Immature natural killer cell (primary cell): ENCODE measurements at places on chromosomes 6 and 20.
A peak's percentile ranks its signal among the peaks of the same experiment; 100 is the strongest.

DNA sequence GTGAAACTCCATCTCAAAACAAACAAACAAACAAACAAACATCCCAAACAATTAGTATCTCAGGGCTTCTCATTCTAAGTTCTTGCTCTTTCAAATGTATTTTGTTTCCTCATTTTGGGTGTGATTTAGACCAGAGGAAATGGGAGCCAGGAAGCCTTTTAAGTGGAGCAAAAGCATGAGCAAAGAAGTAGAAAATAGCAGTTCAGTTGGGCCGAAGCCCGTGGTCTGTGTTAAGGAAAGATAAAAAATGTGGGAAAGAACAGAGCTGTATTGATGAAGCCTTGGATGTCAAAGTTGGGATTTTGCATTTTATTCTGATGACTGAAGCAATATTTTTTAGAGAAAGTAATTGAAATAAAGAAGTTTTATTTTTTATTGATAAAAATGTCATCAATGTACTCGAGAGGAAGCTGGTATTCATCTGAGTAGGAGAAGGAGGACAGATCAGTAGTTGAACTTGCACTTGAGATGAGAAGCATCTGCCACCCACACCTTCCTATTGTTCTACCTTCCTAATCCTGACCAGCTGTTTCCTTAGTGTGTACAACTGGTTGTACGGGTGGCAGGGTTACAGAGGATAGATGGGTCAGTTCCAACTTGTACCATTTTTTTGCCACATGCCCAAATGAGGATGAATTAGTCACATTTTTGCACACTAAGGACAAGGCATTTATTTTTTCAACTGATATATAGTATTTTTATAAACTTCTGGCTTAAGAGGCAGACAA, 56.1 kb downstream of the KIAA0408 start:
- no peaks in the 10 kb centered on the region for H3K36me3 ChIP-seq
- H3K4me1 ChIP-seq, result no peaks in the 10 kb centered on the region
- H3K27ac ChIP-seq, result no peak overlapping the region
- no peak overlapping the region for H3K4me3 ChIP-seq
- no peaks in the 10 kb centered on the region for H3K27me3 ChIP-seq

- H3K36me3 ChIP-seq, result peaks cover 6% of the 10 kb centered on the region
- no peaks in the 10 kb centered on the region for H3K27me3 ChIP-seq
- H3K4me3 ChIP-seq, result no peak overlapping the region
- peak overlapping the region; percentile 46 for H3K27ac ChIP-seq
- H3K4me1 ChIP-seq, result peaks cover 15% of the 10 kb centered on the region
- no peak for DNase-seq
Measured at GRCh38 chr6:30565772-30566171, 5.5 kb upstream of the ABCF1 start.

GRCh38 chr6:98687752-98688151, 146.6 kb upstream of the POU3F2 start:
- no peaks in the 10 kb centered on the region for H3K4me1 ChIP-seq
- H3K36me3 ChIP-seq, result no peaks in the 10 kb centered on the region
- no peak for DNase-seq
- H3K27ac ChIP-seq, result no peak overlapping the region

- no peak overlapping the region for H3K27ac ChIP-seq
- no peaks in the 10 kb centered on the region for H3K36me3 ChIP-seq
- no peak for DNase-seq
- no peak overlapping the region for H3K4me3 ChIP-seq
Measured at GRCh38 chr6:95917034-95917433, 98.7 kb upstream of the FUT9 start.

GRCh38 chr6:118843685-118844390, 50.1 kb upstream of the ASF1A start:
- no peak overlapping the region for H3K27ac ChIP-seq
- H3K27me3 ChIP-seq, result peaks cover 2% of the 10 kb centered on the region
- peaks cover 6% of the 10 kb centered on the region for H3K4me1 ChIP-seq
- H3K36me3 ChIP-seq, result peaks cover 26% of the 10 kb centered on the region
- no peak for DNase-seq

DNA sequence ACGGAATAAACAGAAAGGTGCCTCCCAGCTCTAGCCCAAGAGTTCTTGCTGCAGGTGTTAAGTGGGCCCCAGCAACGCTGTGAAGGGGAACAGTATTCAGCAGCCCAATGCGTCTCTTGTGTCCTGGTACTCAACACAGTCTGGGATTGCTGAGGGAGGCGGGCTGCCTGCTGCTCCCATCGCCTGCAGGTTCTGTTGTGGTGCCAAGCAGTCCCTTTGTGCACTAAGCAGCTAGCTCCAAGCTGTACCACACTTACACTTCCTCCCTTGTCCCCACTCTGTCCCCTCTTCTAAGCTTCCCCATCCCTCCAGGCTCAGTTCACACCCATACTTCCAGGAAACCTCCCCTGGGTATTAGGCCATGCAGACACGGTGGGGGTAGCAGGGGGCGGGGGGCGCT, 92.7 kb downstream of the AGPAT4 start:
- H3K4me1 ChIP-seq, result peaks cover 24% of the 10 kb centered on the region
- no peak for DNase-seq
- no peak overlapping the region for H3K27ac ChIP-seq

GRCh38 chr6:141562186-141562811, 570.4 kb upstream of the GJE1 start:
- DNase-seq, result peak; percentile 12
- H3K27me3 ChIP-seq, result peaks cover 2% of the 10 kb centered on the region
- peak overlapping the region; percentile 72 for H3K27ac ChIP-seq
- peaks cover 14% of the 10 kb centered on the region for H3K4me1 ChIP-seq

DNA sequence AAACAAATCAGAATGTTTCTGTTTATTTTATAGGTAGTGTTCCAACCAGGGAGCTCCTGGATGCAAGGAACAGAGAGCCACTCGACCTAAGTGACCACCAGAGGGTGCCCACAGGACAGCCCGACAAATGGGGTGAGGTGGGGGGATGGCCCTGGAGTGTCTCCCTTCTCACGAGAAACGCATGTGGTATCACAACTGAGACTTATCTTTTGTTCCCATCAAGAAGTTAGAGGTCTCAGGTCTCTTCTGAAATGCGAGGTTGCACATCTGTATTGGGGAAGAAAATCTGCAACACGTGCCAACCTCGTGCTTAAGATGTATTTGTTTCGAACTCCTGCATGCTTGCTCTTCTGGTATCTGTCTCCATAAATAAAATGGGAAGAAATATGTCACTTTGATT, 104.0 kb downstream of the ISM1 start:
- DNase-seq, result no peak
- H3K36me3 ChIP-seq, result no peaks in the 10 kb centered on the region
- no peak overlapping the region for H3K4me3 ChIP-seq
- no peak overlapping the region for H3K27ac ChIP-seq
- H3K4me1 ChIP-seq, result no peaks in the 10 kb centered on the region

DNA sequence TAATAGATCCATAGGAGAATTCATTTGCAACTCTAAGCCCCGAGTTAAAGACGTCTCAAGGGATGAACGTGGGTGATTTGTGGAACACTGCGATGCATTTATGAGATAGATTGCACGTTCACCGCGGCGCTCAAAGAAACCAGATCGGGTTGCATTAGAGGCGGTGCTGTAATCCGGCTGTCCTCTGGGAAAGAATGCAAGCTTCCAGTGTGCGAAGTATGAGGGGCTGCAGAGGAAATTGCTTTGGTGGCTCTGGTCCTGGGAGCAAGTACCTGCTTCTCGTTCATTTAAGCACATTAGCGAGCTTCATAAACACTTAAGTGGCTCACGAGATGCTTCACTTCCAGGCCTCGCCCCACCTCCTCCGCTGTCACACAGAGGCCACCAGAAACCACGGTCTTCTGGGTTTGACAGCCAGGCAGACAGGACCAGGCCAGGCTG, 182.3 kb downstream of the CDH4 start:
- H3K36me3 ChIP-seq, result no peaks in the 10 kb centered on the region
- H3K27ac ChIP-seq, result no peak overlapping the region
- no peaks in the 10 kb centered on the region for H3K4me1 ChIP-seq
- no peaks in the 10 kb centered on the region for H3K27me3 ChIP-seq
- no peak for DNase-seq

DNA sequence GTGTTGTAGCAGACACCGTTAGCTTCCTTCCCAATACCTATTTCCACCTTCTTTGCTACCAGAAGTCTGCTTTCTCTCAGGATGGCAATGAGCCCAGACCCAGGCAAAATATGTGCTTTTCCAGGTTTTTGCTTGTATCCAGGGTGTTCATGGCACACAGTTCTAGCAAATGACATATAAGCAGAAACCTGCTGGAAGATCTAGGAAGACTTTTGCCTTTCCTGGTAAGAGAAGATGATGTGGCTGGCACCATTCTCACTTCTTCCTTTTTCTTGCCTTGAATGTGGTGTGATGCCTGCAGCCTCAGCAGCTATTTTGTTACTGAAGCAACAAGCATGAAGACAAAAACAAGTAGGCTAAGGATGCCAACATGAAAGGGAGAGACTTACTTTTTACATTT, 19.2 kb upstream of the TBC1D22B start:
- H3K27me3 ChIP-seq, result no peaks in the 10 kb centered on the region
- no peaks in the 10 kb centered on the region for H3K36me3 ChIP-seq
- DNase-seq, result no peak
- no peak overlapping the region for H3K4me3 ChIP-seq
- no peak overlapping the region for H3K27ac ChIP-seq

GRCh38 chr6:54057058-54057457, 54.2 kb upstream of the MLIP start:
- no peak overlapping the region for H3K27ac ChIP-seq
- no peak for DNase-seq
- no peaks in the 10 kb centered on the region for H3K27me3 ChIP-seq
- no peaks in the 10 kb centered on the region for H3K36me3 ChIP-seq
- no peak overlapping the region for H3K4me3 ChIP-seq
- no peaks in the 10 kb centered on the region for H3K4me1 ChIP-seq

DNA sequence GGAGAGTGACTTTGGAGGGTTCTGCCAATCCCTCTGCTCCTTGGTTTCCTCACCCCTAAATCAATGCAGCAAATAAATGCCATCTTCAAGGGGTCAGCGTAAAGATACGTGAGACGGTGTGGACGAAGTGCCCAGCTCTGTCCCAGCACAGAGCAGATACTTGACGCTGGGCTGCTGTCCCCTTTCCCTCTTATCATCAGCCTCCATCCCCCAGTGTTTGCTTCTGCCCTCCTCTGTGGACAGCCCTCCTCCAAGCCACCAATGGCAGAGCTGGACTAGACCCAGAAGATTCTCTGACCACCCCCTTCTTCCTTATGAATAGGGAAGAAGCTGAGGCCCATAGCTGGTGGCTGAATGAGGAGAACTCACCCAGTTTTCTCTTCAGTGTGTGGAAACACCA, 17.7 kb upstream of the PI16 start:
- DNase-seq, result no peak
- H3K27ac ChIP-seq, result no peak overlapping the region
- H3K36me3 ChIP-seq, result peaks cover 24% of the 10 kb centered on the region
- H3K4me3 ChIP-seq, result no peak overlapping the region
- peaks cover 13% of the 10 kb centered on the region for H3K27me3 ChIP-seq
- no peaks in the 10 kb centered on the region for H3K4me1 ChIP-seq

- peaks cover 16% of the 10 kb centered on the region for H3K36me3 ChIP-seq
- peaks cover 6% of the 10 kb centered on the region for H3K27me3 ChIP-seq
- DNase-seq, result no peak
- no peaks in the 10 kb centered on the region for H3K4me1 ChIP-seq
- H3K4me3 ChIP-seq, result no peak overlapping the region
Measured at GRCh38 chr20:25288291-25289181, 40.7 kb downstream of the PYGB start.

DNA sequence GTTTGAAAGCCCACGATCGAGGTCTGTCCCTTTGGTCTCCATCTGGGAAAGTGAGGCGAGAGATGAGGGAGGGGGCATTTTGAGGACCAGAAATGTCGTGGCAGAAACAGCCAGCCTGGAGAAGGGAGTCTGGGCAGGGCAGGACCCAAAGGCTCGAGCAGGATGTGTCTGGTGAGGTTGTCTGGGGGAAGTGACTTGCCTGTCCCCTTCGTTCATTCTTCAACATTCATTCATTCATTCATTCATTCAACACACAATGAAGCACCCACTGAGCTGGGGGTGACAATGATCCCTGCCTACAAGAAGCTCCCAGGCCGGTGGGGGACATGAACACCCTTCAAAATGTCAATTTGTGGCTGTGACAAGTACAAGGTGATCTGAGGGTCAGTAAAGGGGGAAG, 80.5 kb downstream of the CEBPB start:
- H3K36me3 ChIP-seq, result no peaks in the 10 kb centered on the region
- no peak overlapping the region for H3K27ac ChIP-seq
- no peak for DNase-seq
- peaks cover 3% of the 10 kb centered on the region for H3K4me1 ChIP-seq

DNA sequence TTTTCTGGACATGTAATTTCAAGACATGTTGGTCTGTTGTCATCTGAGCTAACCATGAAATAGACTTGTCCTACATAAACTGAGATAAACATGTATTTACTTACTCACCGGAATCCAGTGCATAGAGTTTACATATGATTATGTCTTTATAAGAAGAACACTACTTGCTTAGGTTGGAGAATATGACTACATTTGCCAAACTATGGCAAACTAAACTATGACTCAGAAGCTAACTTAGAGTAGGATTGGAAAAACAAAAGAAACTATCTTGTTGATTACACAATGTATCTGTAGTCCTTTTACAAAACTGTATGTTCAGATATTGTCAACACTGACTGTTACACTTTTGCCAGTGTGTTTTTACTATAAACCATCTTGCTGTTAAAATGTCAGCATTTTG, 113.3 kb downstream of the CRYBG1 start:
- no peaks in the 10 kb centered on the region for H3K36me3 ChIP-seq
- H3K4me1 ChIP-seq, result no peaks in the 10 kb centered on the region
- peaks cover 3% of the 10 kb centered on the region for H3K27me3 ChIP-seq
- DNase-seq, result no peak
- H3K27ac ChIP-seq, result no peak overlapping the region

DNA sequence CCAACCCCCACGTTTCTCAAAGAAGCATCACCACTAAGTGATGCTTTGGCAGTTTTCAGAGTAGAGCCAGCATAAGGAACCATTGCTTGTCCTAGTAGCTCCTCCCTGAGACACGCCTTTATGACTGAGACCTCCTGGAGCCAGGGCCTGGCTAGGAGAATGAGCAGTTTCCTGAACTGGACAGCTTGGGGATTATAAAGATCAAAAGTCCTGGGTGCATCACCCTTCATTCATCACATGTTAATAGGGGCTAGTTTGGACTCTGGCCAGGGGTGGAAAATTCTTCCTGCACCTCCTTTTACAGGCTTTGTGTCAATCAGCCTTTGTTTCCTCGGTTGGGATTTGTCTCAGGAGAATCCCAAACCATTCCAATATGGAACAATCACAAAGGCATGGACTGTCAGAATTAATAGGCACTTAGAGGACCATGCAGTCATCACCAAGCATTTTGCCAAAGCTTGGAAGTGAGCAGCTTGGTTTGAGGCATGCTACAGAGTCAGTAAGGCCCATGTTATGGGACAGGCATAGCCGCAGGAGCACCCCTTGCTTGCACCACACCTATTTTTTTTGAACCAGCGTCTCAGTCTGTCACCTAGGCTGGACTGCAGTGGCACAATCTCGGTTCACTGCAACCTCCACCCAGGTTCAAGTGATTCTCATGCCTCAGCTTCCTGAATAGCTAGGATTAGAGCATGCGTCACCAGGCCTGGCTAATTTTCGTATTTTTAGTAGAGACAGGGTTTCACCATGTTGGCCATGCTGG, 64.9 kb upstream of the TGM3 start:
- no peaks in the 10 kb centered on the region for H3K27me3 ChIP-seq
- DNase-seq, result no peak
- no peaks in the 10 kb centered on the region for H3K36me3 ChIP-seq
- H3K4me3 ChIP-seq, result no peak overlapping the region

- H3K4me3 ChIP-seq, result peak overlapping the region; percentile 96
- peaks cover 13% of the 10 kb centered on the region for H3K27me3 ChIP-seq
- H3K27ac ChIP-seq, result peak overlapping the region; percentile 96
- H3K36me3 ChIP-seq, result peaks cover 4% of the 10 kb centered on the region
Measured at GRCh38 chr6:42979523-42980177, 669 bp upstream of the PEX6 start.

GRCh38 chr20:36881888-36882287, 6.0 kb downstream of the TLDC2 start:
- H3K27me3 ChIP-seq, result peaks cover 6% of the 10 kb centered on the region
- peaks cover 15% of the 10 kb centered on the region for H3K4me1 ChIP-seq
- peaks cover 3% of the 10 kb centered on the region for H3K36me3 ChIP-seq
- H3K27ac ChIP-seq, result no peak overlapping the region
- no peak for DNase-seq
- H3K4me3 ChIP-seq, result no peak overlapping the region
